Nucleus accumbens (tissue), 56 donors: ENCODE measurements at places on chromosomes 13 and 19.

- no peak for DNase-seq
These were observed 1533.3 kb upstream of the SPRY2 start for GRCh38 chr13:81874253-81874652.

GRCh38 chr19:12527034-12527836 is 24.0 kb downstream of the ZNF564 start:
- no peak for DNase-seq

- peak; percentile 7 for DNase-seq
These were observed 107.6 kb downstream of the ABCC4 start for GRCh38 chr13:95193509-95194230.

DNA sequence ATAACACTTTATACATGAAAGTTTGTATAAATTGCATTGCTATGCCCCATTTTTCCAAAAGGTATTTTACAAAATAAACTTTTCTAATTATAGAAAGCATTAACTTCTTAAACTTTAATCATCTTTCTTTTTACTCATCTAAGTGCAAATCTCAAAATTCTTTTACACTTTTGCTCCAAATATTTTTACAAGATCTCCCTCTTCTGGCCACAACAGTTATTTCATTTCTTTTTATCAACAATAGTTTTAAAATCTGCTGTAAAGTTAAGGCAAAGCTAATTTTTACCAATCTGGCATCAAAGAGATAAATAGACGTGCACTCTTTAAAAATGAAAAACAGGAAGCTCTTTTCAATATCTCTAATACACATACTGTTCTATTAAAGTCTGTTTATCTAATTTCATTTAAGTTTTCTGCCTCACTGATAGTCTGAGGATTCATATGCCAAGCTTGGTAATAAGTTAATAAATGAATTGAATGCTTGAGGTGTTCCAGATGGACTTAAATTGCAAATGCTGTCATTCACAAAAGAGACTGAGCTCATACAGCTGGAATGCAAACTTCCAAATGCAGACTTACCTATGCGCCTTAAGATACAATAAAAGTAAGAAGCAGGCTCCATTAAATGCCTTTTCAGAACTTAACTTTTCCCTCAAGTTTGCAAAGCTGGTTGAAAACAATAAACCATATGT is 583.0 kb upstream of the ATXN8OS start:
- no peak for DNase-seq

DNA sequence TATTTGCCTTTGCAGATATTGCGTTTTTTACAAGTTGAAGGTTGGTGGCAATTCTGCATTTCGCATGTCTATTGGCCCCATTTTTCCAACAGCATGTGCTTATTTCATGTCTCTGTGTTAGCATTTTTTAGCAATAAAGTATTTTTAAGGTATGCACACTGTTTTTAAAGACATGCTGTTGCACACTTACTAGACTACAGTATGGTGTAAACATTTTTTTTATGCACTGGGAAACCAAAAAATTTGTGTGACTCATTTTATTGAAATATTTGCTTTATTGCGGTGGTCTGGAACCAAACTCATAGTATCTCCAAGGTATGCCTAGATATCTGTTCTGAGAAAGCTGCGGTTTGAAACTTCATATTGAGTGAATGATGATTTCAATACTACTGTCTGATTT is 55.4 kb upstream of the RNF113B start:
- no peak for DNase-seq

- DNase-seq: no peak
These were observed 184.3 kb upstream of the TSC22D1 start for GRCh38 chr13:44760434-44760833.
